H1 (cell line): ENCODE measurements at places on chromosomes 12 and 14.

DNA sequence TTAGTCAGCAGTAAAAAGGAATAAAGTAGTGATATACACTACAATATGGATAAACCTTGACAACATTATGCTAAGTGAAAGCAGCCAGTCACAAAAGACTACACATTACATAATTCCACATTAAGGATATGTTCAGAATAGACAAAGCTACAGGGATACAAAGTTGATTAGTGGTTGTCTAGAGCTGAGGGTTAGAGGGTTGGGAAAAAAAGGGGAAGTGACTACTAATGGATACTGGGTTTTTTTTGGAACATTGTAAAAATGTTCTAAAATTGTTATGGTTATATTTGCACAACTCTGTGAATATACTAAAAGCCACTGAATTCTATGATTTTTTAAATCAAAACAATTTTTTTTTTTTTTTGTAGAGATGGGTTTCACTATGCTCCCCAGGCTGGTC lies 4.8 kb upstream of the NGDN start:
- no peak for DNase-seq
- no peaks in the 10 kb centered on the region for H3K4me1 ChIP-seq
- no peak overlapping the region for H3K4me3 ChIP-seq
- no peaks in the 10 kb centered on the region for H3K27me3 ChIP-seq
- no peak overlapping the region for H3K27ac ChIP-seq

GRCh38 chr12:70666364-70666763 lies 29.1 kb upstream of the PTPRB start:
- H3K27ac ChIP-seq = no peak overlapping the region
- no peaks in the 10 kb centered on the region for H3K27me3 ChIP-seq
- H3K4me1 ChIP-seq = peaks cover 8% of the 10 kb centered on the region; the same call in 1 of the 2 replicates
- DNase-seq = no peak

DNA sequence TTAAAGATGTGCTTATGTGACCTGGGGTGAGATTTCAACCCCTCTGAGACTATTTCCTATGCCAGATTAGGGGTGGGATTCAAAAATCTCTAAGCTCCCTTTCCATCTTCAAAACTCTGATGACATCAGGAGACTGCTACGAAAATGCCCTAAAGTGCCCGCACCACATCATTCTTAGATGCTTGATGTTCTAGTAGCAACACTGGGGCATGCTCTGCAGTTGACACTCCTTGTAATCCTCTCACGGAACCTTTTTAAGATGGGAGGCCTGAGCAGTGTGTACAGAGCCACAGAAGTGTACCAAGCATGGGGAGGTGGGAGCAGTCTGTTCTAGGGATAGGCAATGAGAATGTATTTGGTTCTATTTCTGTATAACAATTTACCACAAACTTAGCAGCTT lies 12.2 kb downstream of the FOS start:
- no peak overlapping the region for H3K4me3 ChIP-seq
- no peaks in the 10 kb centered on the region for H3K27me3 ChIP-seq
- DNase-seq = no peak
- H3K4me1 ChIP-seq = peaks cover 12% of the 10 kb centered on the region
- H3K36me3 ChIP-seq = no peaks in the 10 kb centered on the region

DNA sequence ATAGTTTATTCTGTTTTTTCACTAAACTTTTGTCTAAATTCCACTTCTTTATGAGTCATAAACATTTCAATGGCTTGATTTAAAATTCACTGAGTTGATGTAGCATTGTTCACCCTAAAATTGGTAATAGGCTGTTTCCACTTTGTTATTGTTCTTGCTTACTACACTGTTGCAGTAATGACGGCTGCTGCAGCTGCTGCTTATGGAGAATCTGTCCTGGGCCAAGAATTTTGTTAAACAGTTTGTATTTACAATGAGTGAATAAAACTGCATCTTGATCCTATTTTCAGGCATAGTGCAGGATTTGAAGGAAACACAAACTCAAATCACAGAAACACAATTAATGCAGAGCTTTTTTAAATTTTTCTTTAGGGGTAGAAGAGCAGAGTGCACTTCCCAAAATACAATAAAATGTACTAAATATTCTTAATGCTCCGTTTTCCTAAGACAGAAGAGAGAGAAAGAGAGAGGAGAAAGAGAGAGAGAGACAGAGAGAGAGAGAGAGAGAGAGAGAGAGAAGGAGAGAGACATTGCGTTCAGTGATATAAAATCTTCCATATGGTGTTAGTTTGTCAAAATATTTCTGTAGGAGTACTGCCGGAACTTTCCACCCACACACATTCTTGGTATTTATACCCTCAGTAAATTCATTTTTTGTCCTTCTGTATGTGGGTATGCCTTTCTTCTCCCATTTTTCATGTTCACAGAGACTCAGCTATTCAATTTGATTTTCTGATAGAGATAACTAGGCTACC lies 266.4 kb downstream of the LRFN5 start:
- no peak for DNase-seq
- no peaks in the 10 kb centered on the region for H3K27me3 ChIP-seq
- no peaks in the 10 kb centered on the region for H3K36me3 ChIP-seq
- no peaks in the 10 kb centered on the region for H3K4me1 ChIP-seq
- no peak overlapping the region for H3K27ac ChIP-seq
- no peak overlapping the region for H3K4me3 ChIP-seq

- H3K4me1 ChIP-seq = no peaks in the 10 kb centered on the region
- H3K27me3 ChIP-seq = peaks cover 1% of the 10 kb centered on the region
- no peak overlapping the region for H3K27ac ChIP-seq
- no peak for DNase-seq
- H3K36me3 ChIP-seq = peaks cover 14% of the 10 kb centered on the region; the same call in 1 of the 2 replicates
Measured at GRCh38 chr12:57536597-57536942, 10.4 kb downstream of the DCTN2 start.

DNA sequence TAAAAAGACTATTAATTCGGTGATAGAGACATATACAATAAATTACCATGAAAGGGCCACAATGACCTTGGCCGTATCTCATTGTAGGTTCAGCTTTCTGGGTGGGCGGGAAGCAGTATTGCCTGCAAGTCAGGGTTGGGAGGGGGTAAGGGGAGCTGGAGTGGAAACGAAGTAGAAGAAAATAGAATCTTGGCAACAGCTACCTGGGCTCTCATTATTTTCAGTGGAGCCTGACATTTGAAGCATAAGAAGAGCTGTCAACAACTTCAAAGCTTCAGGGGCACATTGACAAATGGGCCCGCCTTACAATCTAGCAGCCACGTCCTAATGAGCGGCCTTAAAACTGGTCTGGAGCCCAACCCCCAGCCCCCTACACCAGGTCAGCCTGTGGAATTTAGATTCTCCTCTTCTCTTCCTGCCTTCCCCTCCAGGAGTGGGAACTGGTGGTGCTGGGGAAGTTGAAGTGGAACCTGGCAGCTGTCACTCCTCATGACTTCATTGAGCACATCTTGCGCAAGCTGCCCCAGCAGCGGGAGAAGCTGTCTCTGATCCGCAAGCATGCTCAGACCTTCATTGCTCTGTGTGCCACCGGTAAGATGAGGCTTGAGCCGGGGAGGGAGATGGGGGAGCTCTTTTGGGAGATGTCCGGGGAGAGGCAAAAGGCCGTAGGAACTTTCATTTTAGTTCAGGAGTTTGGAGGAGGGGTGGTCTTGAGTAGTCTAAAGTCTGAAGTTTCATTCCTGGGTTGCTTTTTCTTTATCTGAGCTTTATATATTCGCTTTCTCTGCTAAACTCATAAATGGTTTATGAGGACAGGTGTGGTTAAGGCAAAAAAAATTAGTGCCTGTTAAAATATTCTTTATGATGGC lies 5.0 kb downstream of the CCND2 start:
- H3K36me3 ChIP-seq = peaks cover 75% of the 10 kb centered on the region
- H3K27me3 ChIP-seq = no peaks in the 10 kb centered on the region
- H3K4me3 ChIP-seq = no peak overlapping the region
- no peak overlapping the region for H3K27ac ChIP-seq

DNA sequence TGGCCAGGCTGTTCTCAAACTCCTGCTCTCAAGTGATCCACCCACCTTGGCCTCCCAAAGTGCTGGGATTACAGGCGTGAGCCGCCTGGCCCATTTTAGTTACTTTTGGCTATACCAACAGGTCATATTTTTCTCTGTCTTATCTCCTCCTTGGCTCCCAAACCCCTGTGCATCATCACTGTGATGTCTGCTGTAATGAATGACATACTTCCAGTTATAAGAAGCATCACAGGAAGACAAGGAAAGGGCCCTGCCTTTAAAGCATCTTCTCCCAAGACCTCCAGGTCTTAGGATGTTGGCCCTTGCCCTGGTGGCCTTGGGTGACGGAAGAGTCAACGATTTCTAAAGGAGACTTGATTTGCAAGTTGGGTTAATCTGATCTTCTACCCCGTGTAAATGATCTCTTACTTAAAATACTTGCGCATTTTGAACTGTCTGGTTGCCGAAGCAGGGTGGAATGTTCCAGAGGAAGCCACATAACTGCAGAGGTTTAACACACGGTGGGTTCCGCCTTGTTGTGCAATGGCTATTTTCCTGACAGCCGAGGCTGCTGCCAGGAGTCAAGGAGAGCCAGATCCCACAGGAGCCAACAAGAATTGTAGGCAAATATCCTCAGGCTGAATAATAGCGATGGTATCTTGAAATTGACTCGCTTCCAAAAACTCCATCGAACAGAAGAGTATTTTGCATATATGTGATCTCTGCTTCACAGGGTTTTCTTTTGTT lies 55.7 kb upstream of the PLXNC1 start:
- no peaks in the 10 kb centered on the region for H3K36me3 ChIP-seq
- no peaks in the 10 kb centered on the region for H3K27me3 ChIP-seq
- H3K4me3 ChIP-seq = no peak overlapping the region

DNA sequence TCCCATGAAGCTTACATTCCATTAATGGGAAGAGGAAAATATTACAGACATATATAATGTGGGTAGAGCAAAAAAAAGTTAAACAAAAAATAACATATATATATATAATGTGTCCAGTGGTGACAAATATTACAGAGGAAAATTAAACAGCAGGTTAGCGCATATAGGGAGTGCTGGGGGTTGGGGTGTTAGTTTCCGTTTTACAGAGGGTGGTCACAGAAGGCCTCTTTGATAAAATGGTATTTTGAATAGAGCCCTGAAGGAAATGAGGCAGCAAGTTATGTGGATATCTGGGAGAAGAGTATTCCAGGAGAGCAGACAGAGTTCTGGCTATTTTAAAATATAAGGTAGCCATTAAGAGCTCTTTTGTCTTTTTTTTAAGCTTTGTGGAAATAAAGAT lies 73.2 kb downstream of the DCAF5 start:
- no peak overlapping the region for H3K4me3 ChIP-seq
- H3K4me1 ChIP-seq = no peaks in the 10 kb centered on the region
- no peaks in the 10 kb centered on the region for H3K27me3 ChIP-seq
- no peaks in the 10 kb centered on the region for H3K36me3 ChIP-seq
- no peak for DNase-seq

DNA sequence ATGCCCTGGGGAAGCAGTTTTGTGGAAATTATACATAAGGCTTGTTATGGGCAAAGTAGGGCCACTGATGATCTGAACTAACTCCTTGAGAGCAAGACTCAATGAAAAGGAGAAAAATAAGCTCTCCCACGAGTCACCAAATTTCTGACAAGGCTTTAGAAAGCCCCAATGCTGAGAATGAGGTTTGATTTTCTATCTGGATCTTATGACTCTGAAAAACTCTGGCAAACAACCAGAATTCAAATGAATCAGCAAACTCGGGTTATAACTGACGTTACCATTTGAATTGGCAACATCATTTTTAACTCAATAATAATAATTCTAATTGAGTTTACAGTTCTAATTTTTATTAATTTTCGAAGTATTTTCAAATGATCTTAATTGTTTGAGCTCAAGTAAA lies 79.1 kb downstream of the KCNK10 start:
- DNase-seq = no peak
- no peaks in the 10 kb centered on the region; the same call in 1 of the 2 replicates for H3K4me1 ChIP-seq
- H3K27me3 ChIP-seq = no peaks in the 10 kb centered on the region
- H3K36me3 ChIP-seq = no peaks in the 10 kb centered on the region
- no peak overlapping the region for H3K4me3 ChIP-seq

DNA sequence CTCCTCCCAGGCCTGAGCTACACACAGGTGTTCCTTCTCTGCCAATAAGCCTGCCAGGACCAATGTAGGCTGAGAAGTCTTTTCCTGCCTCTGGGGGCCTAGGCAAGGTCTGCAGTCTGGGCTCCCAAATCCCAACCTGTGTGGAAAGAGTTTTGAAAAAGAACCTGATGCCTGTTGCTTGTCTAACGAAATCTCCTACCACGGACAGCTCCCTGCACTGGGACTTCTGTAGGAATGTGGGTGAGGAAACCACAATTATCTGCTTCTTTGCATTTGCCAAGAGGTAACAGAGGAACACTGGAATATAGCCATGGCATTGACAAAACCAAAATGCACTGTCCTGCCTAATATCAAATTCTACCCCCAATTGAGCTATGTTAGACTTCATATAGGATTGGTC lies 877.0 kb upstream of the TMEM132C start:
- DNase-seq = peak; percentile 19
- no peaks in the 10 kb centered on the region for H3K36me3 ChIP-seq
- H3K27ac ChIP-seq = no peak overlapping the region
- H3K4me1 ChIP-seq = no peaks in the 10 kb centered on the region
- H3K4me3 ChIP-seq = no peak overlapping the region

DNA sequence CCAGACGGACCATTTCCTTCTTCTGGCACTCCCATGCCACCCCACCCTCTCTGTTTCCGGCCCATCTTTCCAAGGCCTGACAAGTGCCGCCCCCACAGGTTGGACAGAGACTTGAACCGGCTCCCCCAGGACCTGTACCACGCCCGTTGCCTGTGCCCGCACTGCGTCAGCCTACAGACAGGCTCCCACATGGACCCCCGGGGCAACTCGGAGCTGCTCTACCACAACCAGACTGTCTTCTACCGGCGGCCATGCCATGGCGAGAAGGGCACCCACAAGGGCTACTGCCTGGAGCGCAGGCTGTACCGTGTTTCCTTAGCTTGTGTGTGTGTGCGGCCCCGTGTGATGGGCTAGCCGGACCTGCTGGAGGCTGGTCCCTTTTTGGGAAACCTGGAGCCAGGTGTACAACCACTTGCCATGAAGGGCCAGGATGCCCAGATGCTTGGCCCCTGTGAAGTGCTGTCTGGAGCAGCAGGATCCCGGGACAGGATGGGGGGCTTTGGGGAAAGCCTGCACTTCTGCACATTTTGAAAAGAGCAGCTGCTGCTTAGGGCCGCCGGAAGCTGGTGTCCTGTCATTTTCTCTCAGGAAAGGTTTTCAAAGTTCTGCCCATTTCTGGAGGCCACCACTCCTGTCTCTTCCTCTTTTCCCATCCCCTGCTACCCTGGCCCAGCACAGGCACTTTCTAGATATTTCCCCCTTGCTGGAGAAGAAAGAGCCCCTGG lies 1.2 kb upstream of the CMTM5 start:
- no peak overlapping the region for H3K27ac ChIP-seq
- no peaks in the 10 kb centered on the region for H3K4me1 ChIP-seq
- no peaks in the 10 kb centered on the region for H3K36me3 ChIP-seq
- H3K4me3 ChIP-seq = no peak overlapping the region
- no peak for DNase-seq
- peaks cover 3% of the 10 kb centered on the region for H3K27me3 ChIP-seq
